ENCODE measurements at places on chromosomes 2 and 18. TPM values are rescaled to one million over a fixed set of nuclear protein-coding genes. Genes with fewer than 3 reads are reported as not detected.
A peak's percentile ranks its signal among the peaks of the same experiment; 100 is the strongest.

- no peaks in the 10 kb centered on the region for H3K36me3 ChIP-seq
- DNase-seq: no peak
- no peaks in the 10 kb centered on the region for H3K4me1 ChIP-seq
- H3K27ac ChIP-seq: no peak overlapping the region
- no peak overlapping the region for H3K4me3 ChIP-seq
- H3K27me3 ChIP-seq: no peaks in the 10 kb centered on the region
Observed at GRCh38 chr18:10119991-10120390, 206.2 kb downstream of the VAPA start.

DNA sequence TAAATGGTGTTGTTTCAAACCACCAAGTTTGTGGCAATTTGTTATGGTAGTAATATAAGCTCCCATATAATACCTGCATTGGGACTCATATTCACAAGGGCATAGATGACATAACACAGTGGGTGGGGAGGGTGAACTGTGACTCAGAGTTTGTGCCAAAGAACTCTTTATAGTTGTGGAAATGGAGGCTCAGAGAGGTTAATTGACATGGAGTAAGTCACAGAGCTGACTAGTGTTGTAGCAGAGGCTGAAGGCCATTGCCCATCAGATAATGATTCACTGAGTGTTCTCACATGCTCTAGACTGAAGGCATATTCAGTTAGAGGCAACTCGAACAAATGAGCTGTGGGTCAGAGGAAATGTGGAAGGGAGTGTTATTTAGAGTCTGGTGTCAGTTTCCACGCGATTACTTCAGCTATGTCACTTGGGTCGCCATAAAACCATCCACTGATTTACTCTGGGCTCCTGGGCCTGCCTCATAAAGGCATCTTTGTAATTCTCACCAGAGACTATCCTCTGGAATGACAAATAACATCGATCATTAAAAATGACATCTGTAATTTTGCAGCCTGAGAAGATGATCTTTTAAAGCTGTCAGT, 264.7 kb downstream of the CCDC85A start:
- no peaks in the 10 kb centered on the region for H3K4me1 ChIP-seq
- no peak overlapping the region for H3K27ac ChIP-seq
- H3K36me3 ChIP-seq: no peaks in the 10 kb centered on the region
- H3K27me3 ChIP-seq: no peaks in the 10 kb centered on the region
- H3K4me3 ChIP-seq: no peak overlapping the region
- no peak for DNase-seq

DNA sequence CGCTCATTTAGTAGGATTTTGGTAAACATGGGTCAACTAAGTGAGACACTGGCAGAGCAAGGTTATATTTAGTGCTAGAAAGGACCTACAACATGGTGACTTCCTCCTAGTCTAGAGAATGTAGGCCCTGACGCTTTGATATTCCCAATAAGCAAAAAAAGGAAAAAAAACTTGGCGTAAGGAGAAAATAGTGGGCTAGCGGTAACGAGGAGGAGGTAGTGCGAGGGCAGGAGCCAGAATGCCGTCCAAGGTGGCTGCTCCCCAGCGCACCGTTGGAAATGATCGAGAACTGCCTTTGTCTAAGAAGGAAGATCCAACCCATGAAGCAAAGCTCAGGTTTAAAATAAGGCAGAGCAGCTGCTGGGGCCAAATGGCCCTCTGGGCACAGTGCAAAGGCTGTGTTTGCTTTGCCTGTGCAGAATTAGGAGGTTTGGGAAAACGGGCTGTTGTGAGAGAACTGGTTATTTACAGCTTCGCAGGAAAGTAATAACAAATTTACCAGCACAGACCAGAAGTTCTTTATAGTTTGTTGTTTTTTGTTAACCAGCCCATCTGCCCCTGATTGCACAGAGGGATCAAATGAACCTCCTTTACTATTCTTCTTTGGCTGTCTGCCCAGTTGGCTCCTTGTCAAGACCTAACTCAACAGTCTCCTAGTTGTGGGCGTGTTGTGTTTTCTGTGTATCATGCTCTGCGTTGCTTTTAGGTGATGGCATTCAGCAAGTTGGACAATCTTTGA, 86.6 kb downstream of the ITGB1BP1 start:
- no peak for DNase-seq
- peaks cover 1% of the 10 kb centered on the region for H3K27me3 ChIP-seq
- H3K4me1 ChIP-seq: peaks cover 10% of the 10 kb centered on the region

DNA sequence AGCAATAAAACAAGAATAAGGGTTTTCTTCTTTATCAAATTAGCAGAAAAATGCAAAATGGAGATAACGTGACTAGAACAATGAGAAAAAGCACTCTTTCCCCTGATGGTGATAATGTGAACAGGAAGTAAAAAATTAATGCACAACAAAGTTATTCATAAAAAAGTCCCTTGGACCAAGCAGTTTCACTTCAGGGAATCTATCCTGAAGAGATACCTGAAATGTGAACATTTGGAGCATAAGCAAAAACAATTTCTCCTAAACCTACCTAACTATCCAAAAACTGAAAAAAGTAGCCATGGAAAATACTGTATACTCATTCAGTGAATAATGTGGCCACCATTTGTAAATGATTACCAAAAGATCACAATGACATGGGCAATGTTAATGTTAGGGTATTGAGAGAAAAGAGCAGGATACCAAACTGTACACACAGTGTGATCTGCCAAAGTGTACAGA, 48.7 kb downstream of the TRIP12 start:
- no peak overlapping the region for H3K4me3 ChIP-seq
- peaks cover 12% of the 10 kb centered on the region for H3K36me3 ChIP-seq
- peak overlapping the region; percentile 80 for H3K27ac ChIP-seq
- no peak for DNase-seq

GRCh38 chr2:72828840-72829507, 3.1 kb upstream of the EXOC6B start:
- no peak overlapping the region for H3K27ac ChIP-seq
- no peak for DNase-seq
- no peaks in the 10 kb centered on the region for H3K36me3 ChIP-seq
- H3K4me1 ChIP-seq: peaks cover 20% of the 10 kb centered on the region

DNA sequence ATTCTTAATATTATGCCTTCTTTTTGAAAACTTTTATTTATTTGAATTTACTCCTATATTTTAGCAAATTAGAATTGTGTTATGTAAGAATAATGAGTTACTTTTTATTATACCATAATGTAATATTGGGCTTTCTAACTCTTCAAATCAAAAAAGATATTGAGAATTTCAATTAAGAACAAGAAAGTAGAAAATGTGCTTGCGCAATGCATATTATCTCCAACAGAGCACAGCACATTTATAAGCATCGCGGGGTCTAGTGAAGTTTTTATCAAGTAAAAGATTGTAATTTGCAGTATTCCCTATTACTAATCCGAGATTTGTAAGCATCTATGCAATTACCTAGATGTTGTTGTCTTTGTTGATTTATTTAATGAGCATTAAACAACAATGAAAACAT, 829.1 kb upstream of the CNTNAP5 start:
- no peak overlapping the region for H3K4me3 ChIP-seq
- H3K27ac ChIP-seq: no peak overlapping the region
- no peaks in the 10 kb centered on the region for H3K4me1 ChIP-seq
- DNase-seq: no peak

DNA sequence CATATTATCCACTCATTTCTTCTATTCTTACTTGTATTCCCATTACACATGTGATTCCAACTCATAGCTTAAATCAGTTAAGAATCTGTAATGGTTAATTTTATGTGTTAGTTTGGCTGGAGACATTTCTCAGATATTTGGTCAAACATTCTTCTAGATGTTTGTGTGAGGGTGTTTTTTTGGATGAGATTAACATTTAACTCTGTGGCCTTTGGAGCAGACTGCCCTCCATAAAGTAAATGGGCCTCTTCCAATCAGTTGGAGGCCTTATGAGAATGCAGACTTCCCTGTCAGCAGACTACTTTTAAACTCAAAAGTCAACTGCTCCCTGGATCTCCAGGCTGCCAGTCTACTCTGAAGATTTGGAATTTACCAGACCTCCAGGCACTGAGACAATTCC, 976.8 kb upstream of the ACVR2A start:
- H3K27ac ChIP-seq: no peak overlapping the region
- H3K4me3 ChIP-seq: no peak overlapping the region
- no peaks in the 10 kb centered on the region for H3K4me1 ChIP-seq
- no peaks in the 10 kb centered on the region for H3K27me3 ChIP-seq
- no peak for DNase-seq

DNA sequence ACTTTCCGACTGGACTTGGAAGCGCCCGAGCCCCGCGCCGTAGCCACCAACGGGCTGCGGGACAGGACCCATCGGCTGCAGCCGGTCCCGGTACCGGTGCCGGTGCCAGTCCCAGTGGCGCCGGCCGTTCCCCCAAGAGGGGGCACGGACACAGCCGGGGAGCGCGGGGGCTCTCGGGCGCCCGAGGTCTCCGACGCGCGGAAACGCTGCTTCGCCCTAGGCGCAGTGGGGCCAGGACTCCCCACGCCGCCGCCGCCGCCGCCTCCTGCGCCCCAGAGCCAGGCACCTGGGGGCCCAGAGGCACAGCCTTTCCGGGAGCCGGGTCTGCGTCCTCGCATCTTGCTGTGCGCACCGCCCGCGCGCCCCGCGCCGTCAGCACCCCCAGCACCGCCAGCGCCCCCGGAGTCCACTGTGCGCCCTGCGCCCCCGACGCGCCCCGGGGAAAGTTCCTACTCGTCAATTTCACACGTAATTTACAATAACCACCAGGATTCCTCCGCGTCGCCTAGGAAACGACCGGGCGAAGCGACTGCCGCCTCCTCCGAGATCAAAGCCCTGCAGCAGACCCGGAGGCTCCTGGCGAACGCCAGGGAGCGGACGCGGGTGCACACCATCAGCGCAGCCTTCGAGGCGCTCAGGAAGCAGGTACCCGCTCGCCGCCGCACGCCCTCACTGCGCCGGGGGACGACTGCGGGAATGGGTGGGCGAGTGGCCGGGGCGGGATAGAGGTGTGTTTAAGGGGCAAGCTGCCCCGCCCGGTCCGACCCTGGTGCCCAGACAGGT, 713 bp downstream of the ATOH8 start:
- peaks cover 83% of the 10 kb centered on the region for H3K27me3 ChIP-seq
- H3K4me3 ChIP-seq: peak overlapping the region; percentile 82

- H3K27ac ChIP-seq: no peak overlapping the region
- DNase-seq: no peak
- no peaks in the 10 kb centered on the region for H3K36me3 ChIP-seq
- no peak overlapping the region for H3K4me3 ChIP-seq
- H3K27me3 ChIP-seq: peaks cover 17% of the 10 kb centered on the region
- H3K4me1 ChIP-seq: peaks cover 5% of the 10 kb centered on the region
Observed at GRCh38 chr18:49682173-49682802, 120.4 kb downstream of the LIPG start.

DNA sequence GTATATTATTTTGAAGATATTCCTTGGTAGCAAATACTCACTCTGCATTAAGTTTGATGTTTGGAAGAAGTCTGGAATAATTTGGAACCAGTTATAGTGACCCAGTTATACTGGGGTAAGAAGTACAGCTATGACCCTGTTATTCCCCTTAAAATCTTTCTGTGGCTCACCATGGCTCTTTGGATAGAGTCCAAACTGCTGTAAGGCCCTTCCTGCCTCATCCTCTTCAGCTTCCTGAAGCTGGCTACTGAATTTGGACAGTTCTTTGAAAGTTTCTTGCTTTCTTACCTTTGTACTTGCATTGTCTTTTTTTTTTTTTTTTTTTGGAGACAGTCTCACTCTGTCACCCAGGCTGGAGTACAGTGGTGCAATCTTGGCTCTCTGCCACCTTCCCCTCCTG, 85.6 kb downstream of the ABI2 start:
- no peak overlapping the region for H3K27ac ChIP-seq
- H3K4me3 ChIP-seq: no peak overlapping the region
- H3K36me3 ChIP-seq: peaks cover 30% of the 10 kb centered on the region
- no peak for DNase-seq

GRCh38 chr2:229774237-229774636, 59.9 kb upstream of the DNER start:
- H3K4me3 ChIP-seq: no peak overlapping the region
- no peak for DNase-seq
- no peak overlapping the region for H3K27ac ChIP-seq
- H3K4me1 ChIP-seq: peaks cover 22% of the 10 kb centered on the region
- peaks cover 36% of the 10 kb centered on the region for H3K36me3 ChIP-seq

DNA sequence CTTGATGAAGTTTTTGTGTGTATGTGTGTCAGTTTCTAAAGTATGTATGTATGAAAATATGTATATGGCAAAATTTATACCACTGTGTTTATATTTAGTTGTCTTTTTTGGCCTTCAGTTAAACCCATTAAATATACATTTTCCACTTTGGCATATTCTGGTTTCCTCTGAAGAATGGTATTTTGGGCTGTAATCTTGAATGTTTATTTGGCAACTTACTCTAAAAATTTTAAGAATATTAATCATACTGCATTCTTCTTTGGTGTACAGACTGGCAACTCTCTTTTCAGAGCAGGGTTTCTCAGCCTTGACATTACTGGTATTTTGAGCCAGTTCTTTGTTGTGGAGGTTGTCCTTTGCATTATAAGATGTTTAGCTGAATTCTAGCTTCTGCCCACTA, 27.9 kb upstream of the CCBE1 start:
- H3K4me1 ChIP-seq: no peaks in the 10 kb centered on the region
- no peak overlapping the region for H3K4me3 ChIP-seq
- H3K27me3 ChIP-seq: peaks cover 4% of the 10 kb centered on the region
- H3K27ac ChIP-seq: no peak overlapping the region

GRCh38 chr2:28432362-28432761, 39.7 kb downstream of the FOSL2 start:
- peaks cover 6% of the 10 kb centered on the region for H3K36me3 ChIP-seq
- H3K4me1 ChIP-seq: peaks cover 10% of the 10 kb centered on the region
- no peak for DNase-seq
- no peak overlapping the region for H3K4me3 ChIP-seq

- no peaks in the 10 kb centered on the region for H3K27me3 ChIP-seq
- DNase-seq: no peak
- no peaks in the 10 kb centered on the region for H3K4me1 ChIP-seq
Observed at GRCh38 chr2:133476931-133477615, 91.2 kb downstream of the NCKAP5 start.

DNA sequence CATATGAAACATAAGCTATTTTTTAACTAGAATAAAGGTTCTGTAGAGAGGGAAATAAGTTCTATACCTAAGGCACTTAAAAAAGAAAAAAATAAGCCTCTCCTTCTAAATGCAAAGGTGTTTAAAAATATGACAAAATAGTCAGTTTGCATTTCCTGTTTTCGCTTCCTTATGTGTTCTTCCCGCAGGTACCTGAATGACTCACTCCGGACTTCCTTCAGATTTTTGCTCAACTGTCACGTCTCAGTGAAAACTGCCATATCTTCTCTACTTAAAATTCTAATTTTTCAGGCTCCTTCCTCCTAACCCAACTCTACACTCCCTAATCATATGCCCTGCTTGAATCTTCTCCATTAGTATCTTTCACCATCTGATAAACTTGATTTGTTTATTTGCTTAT, 1333.1 kb downstream of the LRP1B start:
- no peak for DNase-seq
- no peaks in the 10 kb centered on the region for H3K36me3 ChIP-seq
- H3K4me3 ChIP-seq: no peak overlapping the region
- H3K27me3 ChIP-seq: no peaks in the 10 kb centered on the region
- H3K4me1 ChIP-seq: no peaks in the 10 kb centered on the region

Gene MPP4
- not detected for total RNA-seq

Gene MEMO1
- 35.8 TPM for total RNA-seq

Gene GPC1
- 1.2 TPM for total RNA-seq

Gene C2orf66
- total RNA-seq: not detected

Gene RNF181
- total RNA-seq: 66.0 TPM

Gene FOXI3
- not detected for total RNA-seq
